Smooth muscle cell of trachea (primary cell): ENCODE measurements at places on chromosomes 16 and 17. TPM values are rescaled to one million over a fixed set of nuclear protein-coding genes. Genes with fewer than 3 reads are reported as not detected.

SDR42E2 gene
- total RNA-seq, result not detected in 2 replicates

PDE6G gene
- 0.17 TPM in 1 of 2 replicates, not detected in the other for total RNA-seq

TMIGD1 gene
- not detected in 2 replicates for total RNA-seq

SPATA22 gene
- 1.2 and 2.5 TPM in 2 replicates for total RNA-seq

PRM1 gene
- total RNA-seq, result not detected in 2 replicates
